Activated CD4-positive, alpha-beta T cell treated with anti-CD3 and anti-CD28 coated beads for 36 hours (primary cell): ENCODE measurements at places on chromosomes 2 and 18.

GRCh38 chr2:219325136-219325535, 7.4 kb downstream of the RESP18 start:
- peaks cover 11% of the 10 kb centered on the region for H3K4me1 ChIP-seq
- H3K36me3 ChIP-seq = no peaks in the 10 kb centered on the region
- no peak overlapping the region for H3K4me3 ChIP-seq
- no peak for DNase-seq
- no peak overlapping the region for H3K27ac ChIP-seq

DNA sequence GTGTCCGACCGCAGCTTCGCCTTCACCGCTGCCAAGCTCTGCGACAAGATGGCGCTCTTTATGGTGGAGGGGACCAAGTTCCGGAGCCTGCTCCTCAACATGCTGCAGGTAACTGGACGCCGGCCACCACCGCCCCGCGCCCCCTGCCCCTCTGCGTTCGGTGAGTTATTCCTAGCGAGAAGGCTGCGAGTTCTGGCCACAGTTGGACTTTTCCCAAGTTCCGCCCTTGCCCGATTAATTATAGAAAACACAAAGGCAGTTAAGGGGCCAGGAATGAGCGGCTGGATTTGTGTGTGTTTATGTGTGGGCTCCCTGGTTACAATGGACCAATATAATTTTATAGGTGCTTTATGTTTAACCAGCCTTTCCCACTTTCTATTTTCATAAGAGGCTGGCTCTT, 189.2 kb downstream of the SMAD7 start:
- H3K4me1 ChIP-seq = no peaks in the 10 kb centered on the region
- H3K27ac ChIP-seq = no peak overlapping the region
- H3K36me3 ChIP-seq = no peaks in the 10 kb centered on the region
- H3K27me3 ChIP-seq = no peaks in the 10 kb centered on the region
- no peak for DNase-seq

DNA sequence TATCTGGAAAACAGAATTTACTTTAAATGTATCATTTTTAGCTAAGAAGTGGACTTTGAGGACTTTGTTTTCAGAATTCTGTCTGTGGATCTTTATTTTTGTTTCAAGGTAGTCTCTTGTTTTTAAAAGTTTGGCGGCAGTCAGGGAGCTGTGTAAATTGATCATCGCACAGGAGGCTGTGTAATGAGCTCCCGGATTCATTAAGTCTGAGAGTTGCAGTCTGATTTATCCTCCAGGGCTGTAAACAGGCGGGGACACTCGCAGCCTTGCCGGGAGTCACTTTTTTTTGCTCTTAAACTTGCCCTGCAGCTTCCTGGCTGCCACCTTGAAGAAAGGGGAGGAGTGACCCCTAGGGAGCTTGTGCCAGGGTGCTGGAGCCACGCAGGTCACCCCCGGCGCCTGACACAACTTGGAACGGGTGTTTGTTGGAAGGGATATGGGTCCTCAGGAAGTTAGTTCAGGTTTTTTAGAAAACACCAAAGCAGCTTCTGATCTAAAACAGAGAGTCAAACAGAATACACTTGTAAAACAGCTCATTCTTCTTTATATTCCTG, 76.2 kb downstream of the DCDC2C start:
- H3K27me3 ChIP-seq = peaks cover 29% of the 10 kb centered on the region
- no peak for DNase-seq
- H3K4me1 ChIP-seq = peaks cover 11% of the 10 kb centered on the region
- H3K36me3 ChIP-seq = no peaks in the 10 kb centered on the region
- no peak overlapping the region for H3K4me3 ChIP-seq
- H3K27ac ChIP-seq = no peak overlapping the region

GRCh38 chr18:12059334-12060181, 34.1 kb upstream of the ANKRD62 start:
- H3K36me3 ChIP-seq = no peaks in the 10 kb centered on the region
- no peaks in the 10 kb centered on the region for H3K4me1 ChIP-seq
- DNase-seq = no peak
- H3K27ac ChIP-seq = no peak overlapping the region
